ENCODE measurements at places on chromosomes 3 and 15.

DNA sequence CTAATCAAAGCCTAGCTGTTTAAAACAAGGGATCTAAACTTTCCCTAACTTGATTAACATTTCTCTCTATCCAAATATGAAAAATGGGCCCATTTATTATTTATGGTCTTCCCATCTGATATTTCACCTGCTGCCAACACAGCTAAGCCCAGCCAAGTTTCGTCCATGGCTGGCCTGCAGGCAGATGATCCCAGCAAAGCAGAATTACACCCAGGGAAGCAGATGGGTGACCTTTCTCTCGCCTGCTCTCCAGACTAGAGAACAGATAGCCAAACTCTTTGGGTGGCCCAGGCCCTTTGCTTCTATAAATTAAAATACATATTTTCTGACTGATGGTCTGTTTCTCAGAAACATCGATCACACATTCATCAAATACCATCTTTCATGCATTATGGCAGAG is 1038.8 kb downstream of the AGBL1 start:
- DNase-seq, result no peak

GRCh38 chr15:74178326-74179100 is 5.0 kb downstream of the ISLR start:
- no peak for DNase-seq

DNA sequence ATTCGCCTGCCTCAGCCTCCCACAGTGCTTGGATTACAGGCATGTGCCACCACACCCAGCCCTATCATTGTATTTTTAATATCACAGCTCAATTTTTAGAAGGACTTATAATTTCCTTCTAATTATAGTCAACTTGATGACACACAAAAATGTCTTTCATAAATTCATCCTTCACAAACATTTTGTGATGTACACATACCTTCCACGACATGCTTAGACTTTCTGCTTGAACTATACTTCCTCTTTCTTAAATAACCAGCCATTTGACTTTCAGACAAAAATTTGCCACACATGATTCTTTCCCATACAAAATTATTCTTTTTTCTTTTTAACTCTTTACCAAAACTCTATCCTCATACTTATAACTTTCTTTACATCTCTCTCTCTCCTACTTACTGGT is 48.4 kb upstream of the CCK start:
- DNase-seq, result no peak

GRCh38 chr3:64368257-64369020 is 143.2 kb upstream of the PRICKLE2 start:
- DNase-seq, result no peak

DNA sequence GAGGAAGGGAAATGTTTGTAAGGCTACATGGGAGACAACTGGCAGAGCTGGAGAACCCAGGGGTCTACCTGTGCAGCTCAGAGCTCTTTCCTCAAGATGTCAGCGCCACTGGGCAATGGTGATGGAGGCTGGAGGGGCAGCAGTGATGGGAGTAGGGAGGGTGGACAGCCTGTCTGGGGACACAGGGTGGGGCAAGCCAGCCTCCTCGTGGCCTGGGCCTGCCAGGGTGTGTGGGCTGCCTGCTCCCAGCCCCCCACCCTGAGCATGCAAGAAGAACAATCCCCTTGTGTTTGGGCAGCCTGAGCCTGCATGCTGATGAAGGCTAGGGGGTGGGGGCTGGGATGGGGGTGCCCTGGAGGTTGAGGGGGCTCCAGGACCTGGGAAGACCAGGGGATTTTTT is 1.2 kb downstream of the PCBP4 start:
- no peak for DNase-seq

- DNase-seq, result peak; percentile 84
Observed at GRCh38 chr3:196219194-196219969, 3.0 kb downstream of the SLC51A start.

DNA sequence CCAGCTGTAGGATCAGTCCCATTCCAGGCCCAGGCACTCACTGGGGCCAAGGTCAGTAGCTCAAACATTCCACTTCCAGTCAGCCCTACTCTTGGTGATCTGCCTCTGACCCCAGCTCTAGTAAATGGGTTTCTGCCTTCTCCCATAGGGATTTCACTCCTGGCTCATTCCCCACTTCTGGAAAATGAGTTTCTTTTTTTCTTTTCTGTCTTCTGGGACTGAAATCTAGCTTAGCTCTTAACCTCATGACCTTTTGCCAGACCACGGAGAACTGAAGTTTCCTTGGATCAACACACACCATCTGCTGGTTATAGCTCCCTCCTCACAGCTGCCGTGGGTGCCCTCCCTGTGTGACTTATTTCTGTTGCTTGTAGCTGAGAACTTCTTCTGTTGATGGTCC is 21.3 kb downstream of the MME start:
- DNase-seq, result peak; percentile 21
